ENCODE measurements at places on chromosomes 11 and 22. TPM values are rescaled to one million over a fixed set of nuclear protein-coding genes. Genes with fewer than 3 reads are reported as not detected.
A peak's percentile ranks its signal among the peaks of the same experiment; 100 is the strongest.

LDHAL6A gene
- polyA plus RNA-seq, result 1.0 TPM

- DNase-seq, result no peak
Measured at GRCh38 chr11:125157953-125158680, 6.4 kb upstream of the PKNOX2 start.

DNA sequence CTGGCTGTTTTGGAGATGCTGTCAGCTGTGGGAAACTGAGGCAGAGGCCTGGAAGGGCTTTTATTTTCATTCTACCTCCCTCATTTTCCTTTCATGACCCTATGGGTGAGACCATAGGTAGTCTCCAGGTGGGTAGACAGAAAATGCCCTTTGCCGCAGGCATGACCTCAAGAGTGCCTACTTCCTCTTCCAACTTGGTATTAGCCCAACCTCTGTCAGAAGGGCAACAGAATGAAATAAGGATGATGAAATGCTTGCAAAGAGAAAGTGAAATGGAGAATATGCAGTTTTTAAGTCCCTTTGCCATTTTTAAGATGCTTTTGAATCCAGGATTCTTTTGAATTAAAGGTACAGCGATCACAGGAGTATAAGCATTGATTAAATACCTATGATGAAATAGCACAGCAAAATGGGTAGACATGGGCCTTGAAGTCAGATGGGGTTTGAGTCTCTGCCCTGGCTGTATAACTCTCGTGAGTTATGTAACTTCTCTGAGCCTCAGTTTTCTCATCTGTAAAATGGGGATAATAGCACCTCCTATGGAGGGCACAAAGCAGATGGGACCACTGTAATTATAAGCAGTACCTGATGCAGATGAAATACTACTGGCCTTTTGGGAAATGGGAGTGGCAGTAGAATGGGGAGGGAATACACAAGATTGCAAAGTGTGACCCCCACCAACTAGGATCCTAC is 3.7 kb downstream of the ASPHD2 start:
- DNase-seq, result no peak

TMX2 gene
- 114 TPM for polyA plus RNA-seq

TMEM191B gene
- polyA plus RNA-seq, result 0.62 TPM

MFNG gene
- 9.5 TPM for polyA plus RNA-seq

DNA sequence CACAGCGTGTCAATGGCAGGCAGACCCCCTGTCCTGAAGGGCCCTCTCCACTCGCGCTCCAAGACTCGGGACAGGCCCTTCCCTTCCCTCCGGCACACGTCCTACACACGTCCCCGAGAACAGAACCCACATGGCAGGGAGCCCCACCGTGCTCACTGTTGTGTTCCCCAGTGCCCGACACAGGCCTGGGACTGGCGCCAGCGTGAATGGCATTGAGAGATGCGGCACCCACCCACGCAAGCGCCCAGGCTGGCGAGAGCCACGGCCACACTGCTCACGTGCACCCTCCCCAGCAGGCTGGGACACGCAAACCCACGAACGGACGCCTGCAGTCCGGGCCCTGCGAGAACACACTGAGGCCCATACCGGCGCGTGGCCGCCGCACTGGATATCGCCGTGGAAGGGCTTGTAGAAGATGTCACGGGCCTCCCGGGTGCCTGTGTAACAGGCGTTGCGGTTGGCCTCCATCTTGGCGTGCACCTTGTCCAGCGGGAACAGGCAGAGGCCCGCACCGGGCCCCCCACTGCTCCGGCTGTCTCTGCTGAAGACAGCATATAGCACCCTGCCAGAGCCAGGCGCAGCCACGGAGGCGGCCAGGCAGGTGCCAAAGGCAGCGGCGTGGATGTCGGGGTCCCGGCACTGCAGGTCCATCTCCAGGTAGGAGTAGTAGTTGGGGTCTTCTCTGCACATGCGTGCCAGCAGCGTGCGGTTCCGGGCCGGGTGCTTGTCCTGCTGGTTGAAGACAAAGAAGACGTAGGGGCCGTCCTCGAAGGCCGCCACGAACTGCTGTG is 18.1 kb downstream of the PLXNB2 start:
- no peak for DNase-seq

- peak; percentile 83 for DNase-seq
Measured at GRCh38 chr22:49962012-49962750, 1.6 kb downstream of the PIM3 start.

INS gene
- polyA plus RNA-seq, result not detected

GRCh38 chr22:38823076-38823475 is 20.8 kb downstream of the NPTXR start:
- no peak for DNase-seq

DNA sequence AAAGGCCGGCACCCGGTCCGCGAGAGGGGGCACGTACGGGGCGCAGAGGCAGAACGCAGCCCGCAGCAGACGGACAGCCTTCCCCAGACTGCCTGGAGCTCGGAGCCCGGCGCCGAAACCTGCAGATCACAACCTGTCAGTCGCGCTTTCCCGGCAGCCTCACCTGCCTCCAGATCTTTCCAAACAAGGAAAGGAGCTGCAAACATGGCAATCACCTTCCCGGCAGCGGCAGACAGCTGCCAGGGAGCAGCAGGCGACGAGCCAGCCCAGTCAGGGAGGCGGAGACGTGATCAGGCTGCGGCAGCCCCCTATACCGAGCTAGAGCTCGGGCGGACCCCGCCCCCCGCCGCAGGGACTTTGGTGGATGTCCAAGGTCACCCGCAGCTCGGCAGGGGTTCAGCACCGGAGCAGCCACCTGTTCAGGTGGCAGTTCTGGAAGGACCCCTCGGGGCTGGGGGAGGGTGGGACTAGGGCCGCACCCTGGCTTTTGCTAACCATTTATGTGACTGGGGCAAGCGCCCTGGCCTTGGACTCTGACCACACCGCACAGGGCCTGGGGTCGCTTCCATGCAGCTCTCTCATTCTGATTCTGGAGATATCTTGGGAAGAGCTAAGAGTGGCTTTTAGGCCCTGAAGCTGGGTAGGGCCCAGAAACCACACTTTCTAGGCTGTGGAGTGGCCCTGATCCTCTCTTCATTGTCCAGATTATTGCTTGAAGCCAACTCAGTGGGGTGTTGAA is 143.8 kb downstream of the NECTIN1 start:
- peak; percentile 17 for DNase-seq

GRCh38 chr22:43511276-43511910 is 99.6 kb downstream of the MPPED1 start:
- DNase-seq, result no peak

GRCh38 chr11:396948-397548 is 3.0 kb downstream of the PKP3 start:
- DNase-seq, result peak; percentile 55

- DNase-seq, result no peak
Measured at GRCh38 chr11:62353841-62354240, 16.6 kb downstream of the ASRGL1 start.

GRCh38 chr11:6397156-6397555 is 6.9 kb downstream of the SMPD1 start:
- no peak for DNase-seq

- no peak for DNase-seq
Measured at GRCh38 chr11:67113231-67113721, 5.8 kb upstream of the KDM2A start.

- DNase-seq, result no peak
Measured at GRCh38 chr22:38204784-38205183, 3.0 kb downstream of the MAFF start.

- peak; percentile 72 for DNase-seq
Measured at GRCh38 chr11:26753723-26754504, 32.1 kb upstream of the SLC5A12 start.

APOBEC3B gene
- 6.5 TPM for polyA plus RNA-seq

TMEM121B gene
- 0.93 TPM for polyA plus RNA-seq

- no peak for DNase-seq
Measured at GRCh38 chr11:19088791-19089190, 28.2 kb upstream of the ZDHHC13 start.

DNA sequence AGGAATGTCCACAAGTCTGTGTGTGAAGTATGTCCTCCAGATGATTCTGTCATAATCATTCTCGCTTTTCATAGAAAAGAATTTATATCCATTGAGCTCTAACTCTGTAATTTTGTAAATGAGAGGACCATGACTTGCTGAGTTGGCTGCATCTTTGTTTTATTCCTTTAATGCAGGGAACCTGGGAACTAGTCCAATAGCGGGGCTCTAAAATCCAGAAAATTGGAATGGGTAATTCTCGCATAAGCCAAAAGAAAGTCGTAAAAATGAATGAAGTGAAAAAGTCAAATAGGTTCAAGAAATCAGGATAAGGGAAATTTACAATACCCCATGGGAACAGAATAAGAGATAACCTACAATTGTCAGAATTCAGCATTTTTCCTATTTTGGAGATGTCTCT is 232.5 kb downstream of the RAB38 start:
- no peak for DNase-seq

DNA sequence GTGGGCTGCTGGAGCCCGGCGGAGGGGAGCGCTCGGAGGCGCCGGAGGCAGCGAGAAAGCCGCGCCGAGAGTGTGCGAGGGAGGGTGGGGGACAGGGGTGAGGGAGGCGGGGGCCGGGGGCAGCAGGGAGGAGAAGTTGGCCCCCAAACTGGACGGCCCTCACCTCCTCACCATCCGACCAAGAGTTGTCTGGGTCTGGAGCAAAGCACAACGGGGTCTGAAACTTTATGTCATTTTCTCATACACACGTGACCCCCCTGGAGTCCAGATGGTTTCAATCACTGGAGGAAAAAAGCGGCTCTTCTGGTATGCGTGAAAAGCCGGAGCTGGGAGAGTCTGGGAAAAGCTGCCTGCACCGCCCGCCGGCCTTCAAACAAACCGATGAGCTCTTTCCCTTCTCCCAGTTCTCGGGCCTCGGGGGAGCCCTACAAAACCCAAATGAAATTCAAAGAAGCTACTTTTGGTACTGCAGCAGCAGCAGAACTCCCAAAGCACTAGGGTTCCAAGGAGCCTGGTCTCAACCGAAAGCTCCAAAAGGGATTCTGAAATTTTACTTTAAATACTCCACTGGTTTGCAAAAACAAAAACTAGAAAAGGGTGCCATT is 39.7 kb upstream of the AKIP1 start:
- peak; percentile 97 for DNase-seq

NOL12 gene
- polyA plus RNA-seq, result 23.0 TPM

DMC1 gene
- 5.6 TPM for polyA plus RNA-seq

DNA sequence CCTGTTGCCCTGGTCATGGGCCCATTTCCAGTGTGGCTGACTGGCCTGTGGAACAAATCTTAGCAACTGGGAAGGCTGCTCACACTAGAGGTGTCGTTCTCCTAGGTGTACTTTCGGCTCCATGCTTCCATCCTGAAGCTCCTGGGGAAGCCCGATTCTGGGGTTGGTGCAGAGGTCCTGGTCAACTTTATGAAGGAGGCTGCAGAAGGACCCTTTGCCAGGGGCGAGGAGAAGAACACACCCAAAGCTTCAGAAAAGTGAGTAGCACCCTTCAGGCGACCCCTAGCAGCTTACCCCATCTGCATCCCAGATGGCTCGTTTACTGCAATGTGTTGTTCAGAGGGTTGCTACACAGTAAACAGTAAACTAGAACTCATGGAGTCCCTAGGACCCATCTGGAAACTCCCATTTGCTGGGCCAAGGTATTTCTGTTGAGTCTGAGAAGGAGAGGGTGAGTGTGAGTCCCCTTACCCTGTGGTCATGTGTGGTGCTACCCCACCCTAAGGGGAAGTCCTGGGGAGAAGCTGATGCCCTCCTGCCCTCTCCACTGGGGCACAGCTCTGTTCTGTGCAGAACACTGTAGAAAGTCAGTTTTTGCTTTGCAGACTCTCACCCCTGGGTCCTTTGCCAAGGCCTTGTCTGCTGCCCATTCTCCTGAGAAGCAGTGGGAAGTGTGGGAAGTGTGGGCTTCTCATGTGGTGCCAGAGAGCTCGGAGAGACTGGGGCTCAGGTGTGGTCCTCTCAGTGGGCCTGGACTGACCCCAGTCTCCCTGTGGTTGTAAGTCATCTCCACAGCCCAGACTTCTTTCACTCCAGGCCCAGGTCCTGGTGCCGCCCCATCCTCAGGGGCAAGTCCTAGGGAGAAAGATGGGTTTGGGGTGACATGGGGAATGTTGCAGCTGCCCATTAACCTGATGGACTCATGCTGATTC is 85.0 kb downstream of the CABIN1 start:
- no peak for DNase-seq

APOA5 gene
- not detected for polyA plus RNA-seq

MB gene
- not detected for polyA plus RNA-seq

EXPH5 gene
- 3.0 TPM for polyA plus RNA-seq

DNA sequence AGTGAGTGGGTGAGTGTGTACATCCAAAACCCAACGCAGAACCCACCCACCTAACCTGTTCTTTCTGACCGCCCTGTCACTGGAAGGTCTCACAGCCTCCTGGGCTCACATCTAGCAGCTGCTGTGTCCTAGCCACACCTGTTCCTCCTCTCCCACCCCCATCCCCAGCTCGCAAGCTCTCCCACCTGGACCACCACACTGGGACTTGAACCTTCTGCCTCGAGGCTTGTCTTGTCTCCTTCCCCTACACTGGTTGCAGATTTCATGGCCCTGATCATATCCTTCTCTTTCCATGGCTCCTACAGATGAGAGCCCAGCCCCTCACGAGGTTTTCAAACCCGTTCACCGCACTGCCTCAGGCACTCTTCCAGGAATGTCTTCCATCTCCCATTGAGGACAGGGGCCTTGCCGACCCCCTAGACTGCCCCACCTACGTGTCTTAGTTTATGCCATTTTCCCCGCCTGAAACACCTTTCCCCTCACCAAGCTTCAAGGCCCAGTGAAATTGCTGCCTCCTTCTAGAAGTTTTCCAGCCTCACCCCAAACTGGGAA is 6.7 kb downstream of the IFITM10 start:
- no peak for DNase-seq

DNA sequence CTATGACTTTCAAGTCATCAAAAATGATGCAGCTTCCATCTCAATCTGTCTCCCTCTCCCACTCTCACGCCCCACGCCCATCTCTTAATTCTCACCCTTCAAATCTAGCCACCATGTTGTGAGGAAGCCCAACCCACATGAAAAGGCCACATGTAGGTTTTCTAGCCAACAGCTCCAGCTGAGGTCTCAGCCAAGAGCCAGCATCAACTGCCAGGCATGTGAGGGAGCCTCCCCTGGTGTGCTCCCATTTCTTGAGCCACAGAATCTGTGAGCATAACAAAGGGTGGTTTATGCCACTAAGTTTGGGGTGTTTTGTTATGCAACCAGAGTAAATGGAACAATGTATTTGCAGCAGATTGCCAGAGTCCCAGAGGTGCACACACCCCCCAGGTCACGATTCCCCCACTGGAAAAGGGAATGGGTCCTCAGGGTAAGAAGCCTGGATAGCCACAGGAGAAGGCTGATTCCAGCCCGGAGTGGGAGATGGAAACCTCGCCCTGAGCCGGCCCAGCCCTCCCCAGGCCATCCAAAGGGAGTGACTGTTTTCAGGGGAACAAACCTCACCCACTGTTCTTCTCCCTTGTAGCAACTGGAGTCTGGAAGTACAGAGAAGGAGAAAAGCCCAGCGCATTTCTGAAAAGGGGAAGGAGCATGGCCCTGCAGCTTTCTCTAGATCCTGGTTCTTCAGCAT is 20.0 kb upstream of the LINC01488 start:
- DNase-seq, result no peak
